GM23338 (cell line): ENCODE measurements at places on chromosomes 6 and 20. TPM values are rescaled to one million over a fixed set of nuclear protein-coding genes. Genes with fewer than 3 reads are reported as not detected.
A peak's percentile ranks its signal among the peaks of the same experiment; 100 is the strongest.

- H3K4me1 ChIP-seq = no peaks in the 10 kb centered on the region
- no peaks in the 10 kb centered on the region for H3K36me3 ChIP-seq
- no peaks in the 10 kb centered on the region for H3K27me3 ChIP-seq
- DNase-seq = no peak
- no peak overlapping the region for H3K27ac ChIP-seq
Observed at GRCh38 chr6:43193929-43194328, 11.9 kb downstream of the CUL9 start.

DNA sequence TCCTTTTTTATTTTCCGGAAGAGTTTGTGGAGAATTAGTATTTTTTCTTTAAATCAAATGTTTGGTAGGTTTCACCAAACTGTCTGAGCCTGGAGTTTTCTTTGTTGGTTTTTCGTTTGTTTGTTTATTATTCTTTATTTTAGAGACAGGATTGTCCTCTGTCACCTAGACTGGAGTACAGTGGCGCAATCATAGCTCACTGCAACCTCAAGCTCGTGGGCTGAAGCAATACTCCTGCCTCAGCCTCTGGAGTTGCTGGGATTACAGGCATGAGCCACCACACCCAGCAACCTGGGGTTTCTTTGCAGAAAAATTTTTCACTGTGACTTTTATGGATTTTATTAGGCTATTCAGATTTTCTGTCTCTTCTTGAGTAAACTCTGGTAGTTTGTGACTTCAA lies 120.2 kb upstream of the LOC128125822 start:
- no peak overlapping the region for H3K4me3 ChIP-seq
- H3K36me3 ChIP-seq = no peaks in the 10 kb centered on the region
- H3K4me1 ChIP-seq = no peaks in the 10 kb centered on the region

DNA sequence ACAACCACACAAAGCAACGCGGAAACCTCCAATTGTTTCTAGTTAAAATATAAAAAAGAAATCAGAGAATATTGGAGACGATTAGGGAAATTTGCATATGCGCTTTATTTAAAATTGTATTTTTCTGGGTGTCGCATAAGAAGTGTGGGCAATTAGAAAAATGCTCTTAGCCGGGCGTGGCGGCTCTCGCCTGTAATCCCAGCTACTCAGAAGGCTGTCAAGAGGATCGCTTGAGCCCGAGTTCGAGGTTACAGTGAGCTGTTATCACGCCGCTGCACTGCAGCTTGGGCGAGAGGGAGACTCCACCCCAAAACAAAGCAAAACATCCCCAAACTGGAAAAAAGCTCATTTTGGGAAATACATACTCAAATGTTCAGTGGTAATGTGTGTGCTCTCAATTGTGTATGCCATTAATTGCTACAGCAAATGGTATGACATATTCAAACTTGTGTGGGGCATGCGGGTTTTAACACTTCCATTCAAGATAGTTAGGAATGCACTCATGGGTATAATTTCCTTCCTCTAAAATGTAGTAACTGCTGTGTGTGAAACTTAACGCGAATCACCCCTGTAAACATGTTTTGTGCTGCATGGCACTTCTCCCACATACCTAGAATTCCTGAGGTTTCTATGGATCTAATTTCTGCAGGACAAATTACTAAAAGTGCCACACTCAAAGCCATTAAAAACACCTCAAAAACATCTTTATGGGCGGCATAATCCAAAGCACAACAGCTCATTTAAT lies 54.7 kb upstream of the HFE start:
- H3K27me3 ChIP-seq = no peaks in the 10 kb centered on the region
- H3K27ac ChIP-seq = peak overlapping the region; percentile 96
- peak; percentile 50 for DNase-seq
- H3K4me3 ChIP-seq = peak overlapping the region; percentile 69
- no peaks in the 10 kb centered on the region for H3K36me3 ChIP-seq

GRCh38 chr6:134819236-134819635 lies 130.7 kb downstream of the ALDH8A1 start:
- H3K4me1 ChIP-seq = no peaks in the 10 kb centered on the region
- H3K36me3 ChIP-seq = no peaks in the 10 kb centered on the region
- DNase-seq = no peak
- no peak overlapping the region for H3K27ac ChIP-seq
- H3K4me3 ChIP-seq = no peak overlapping the region

- H3K36me3 ChIP-seq = no peaks in the 10 kb centered on the region
- H3K27me3 ChIP-seq = no peaks in the 10 kb centered on the region
- H3K4me3 ChIP-seq = no peak overlapping the region
- no peaks in the 10 kb centered on the region for H3K4me1 ChIP-seq
Observed at GRCh38 chr6:90459225-90459758, 127.6 kb downstream of the MAP3K7 start.

- no peaks in the 10 kb centered on the region for H3K36me3 ChIP-seq
- no peak overlapping the region for H3K4me3 ChIP-seq
- H3K4me1 ChIP-seq = no peaks in the 10 kb centered on the region
- H3K27ac ChIP-seq = no peak overlapping the region
- H3K27me3 ChIP-seq = no peaks in the 10 kb centered on the region
- DNase-seq = no peak
Observed at GRCh38 chr6:170447561-170447930, 105.6 kb downstream of the PSMB1 start.

- peaks cover 14% of the 10 kb centered on the region for H3K4me1 ChIP-seq
- no peak overlapping the region for H3K4me3 ChIP-seq
- no peaks in the 10 kb centered on the region for H3K36me3 ChIP-seq
Observed at GRCh38 chr6:145044641-145045246, 690.6 kb downstream of the EPM2A start.

DNA sequence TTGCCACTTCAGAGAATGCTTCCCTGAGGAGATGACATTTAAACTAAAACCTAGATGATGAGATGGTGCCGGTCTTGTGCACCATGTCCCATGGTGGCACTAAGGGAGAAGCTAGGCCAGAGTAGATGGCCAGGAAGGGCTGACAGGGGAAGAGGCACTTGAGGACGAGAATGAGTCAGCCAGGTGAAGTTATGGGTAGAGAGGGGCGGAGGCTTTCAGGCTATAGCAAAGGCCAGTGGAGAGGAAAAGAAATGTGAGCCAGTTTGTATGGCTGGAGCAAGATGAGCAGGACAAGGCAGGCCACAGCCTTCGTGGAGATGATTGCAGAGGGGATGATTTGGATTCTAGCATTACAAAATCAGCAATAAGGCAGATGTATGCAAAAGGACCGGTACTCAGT lies 44.7 kb upstream of the ADGRF4 start:
- no peak overlapping the region for H3K4me3 ChIP-seq
- H3K36me3 ChIP-seq = no peaks in the 10 kb centered on the region
- H3K27me3 ChIP-seq = no peaks in the 10 kb centered on the region
- H3K4me1 ChIP-seq = peaks cover 16% of the 10 kb centered on the region

GRCh38 chr6:121055572-121056163 lies 278.6 kb downstream of the TBC1D32 start:
- no peak overlapping the region for H3K4me3 ChIP-seq
- no peaks in the 10 kb centered on the region for H3K36me3 ChIP-seq
- no peak overlapping the region for H3K27ac ChIP-seq

DNA sequence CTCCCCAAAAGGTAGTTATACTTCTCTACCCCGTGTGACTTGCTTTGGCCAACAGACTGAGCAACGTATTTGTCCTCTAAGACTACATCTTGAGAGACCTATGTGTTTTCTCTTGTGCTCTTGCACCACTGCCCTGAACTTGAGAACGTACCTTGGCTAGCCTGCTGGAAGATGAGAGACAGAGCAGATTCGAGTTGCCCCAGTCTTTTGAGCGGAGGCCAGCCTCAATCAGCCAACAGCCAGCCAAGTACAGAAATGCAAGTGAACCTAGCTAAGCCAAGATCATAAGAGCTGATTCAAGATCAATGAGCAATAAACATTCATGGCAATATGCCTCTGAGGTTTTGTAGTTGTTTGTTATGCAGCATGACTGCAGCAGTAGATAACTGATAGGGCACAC lies 98.4 kb downstream of the PAK5 start:
- H3K4me1 ChIP-seq = no peaks in the 10 kb centered on the region
- DNase-seq = no peak
- H3K36me3 ChIP-seq = no peaks in the 10 kb centered on the region
- H3K27ac ChIP-seq = no peak overlapping the region

- H3K36me3 ChIP-seq = no peaks in the 10 kb centered on the region
- no peak overlapping the region for H3K27ac ChIP-seq
- DNase-seq = no peak
- no peak overlapping the region for H3K4me3 ChIP-seq
- peaks cover 12% of the 10 kb centered on the region for H3K4me1 ChIP-seq
Observed at GRCh38 chr6:98380589-98380988, 453.8 kb upstream of the POU3F2 start.

CLVS2 gene
- total RNA-seq = 0.27 and 0.66 TPM in 2 replicates

SOD2 gene
- 73.0 and 97.0 TPM in 2 replicates for total RNA-seq

POPDC3 gene
- 5.1 TPM in 2 replicates for total RNA-seq

TRDN gene
- total RNA-seq = 23.1 and 35.5 TPM in 2 replicates

LY6G6D gene
- not detected in 2 replicates for total RNA-seq

TRIM10 gene
- total RNA-seq = 0.31 TPM in 1 of 2 replicates, not detected in the other
